Activated T-cell treated with anti-CD3 and anti-CD28 coated beads for 1 hour (primary cell): ENCODE measurements at places on chromosomes 2 and 18.

DNA sequence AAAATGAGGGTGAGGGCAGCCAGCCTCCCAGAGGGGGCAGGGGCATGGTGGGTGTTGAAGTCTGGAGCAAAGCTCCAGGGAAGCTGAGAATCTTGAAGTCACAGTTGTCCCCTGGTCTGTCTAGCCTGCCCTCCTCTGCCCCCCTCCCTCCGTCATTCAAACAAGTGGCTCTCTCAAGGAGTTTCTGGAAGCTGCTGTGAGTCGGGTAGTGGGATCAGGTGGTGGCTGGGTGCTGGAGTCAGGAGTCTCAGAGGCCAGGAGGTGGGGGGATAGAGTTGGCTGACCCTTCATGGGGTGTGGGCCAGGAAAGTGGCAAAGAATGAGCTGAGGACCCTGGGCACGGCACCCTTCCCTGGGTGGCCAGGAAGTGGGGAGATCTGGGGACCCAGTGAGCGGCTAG lies 495 bp upstream of the ASIC4 start:
- no peak for DNase-seq

- no peak for DNase-seq
These were observed 227.9 kb downstream of the PRKCE start for GRCh38 chr2:45879406-45879805.

- no peak for DNase-seq
These were observed 64.0 kb downstream of the LRRTM4 start for GRCh38 chr2:77458216-77458615.

DNA sequence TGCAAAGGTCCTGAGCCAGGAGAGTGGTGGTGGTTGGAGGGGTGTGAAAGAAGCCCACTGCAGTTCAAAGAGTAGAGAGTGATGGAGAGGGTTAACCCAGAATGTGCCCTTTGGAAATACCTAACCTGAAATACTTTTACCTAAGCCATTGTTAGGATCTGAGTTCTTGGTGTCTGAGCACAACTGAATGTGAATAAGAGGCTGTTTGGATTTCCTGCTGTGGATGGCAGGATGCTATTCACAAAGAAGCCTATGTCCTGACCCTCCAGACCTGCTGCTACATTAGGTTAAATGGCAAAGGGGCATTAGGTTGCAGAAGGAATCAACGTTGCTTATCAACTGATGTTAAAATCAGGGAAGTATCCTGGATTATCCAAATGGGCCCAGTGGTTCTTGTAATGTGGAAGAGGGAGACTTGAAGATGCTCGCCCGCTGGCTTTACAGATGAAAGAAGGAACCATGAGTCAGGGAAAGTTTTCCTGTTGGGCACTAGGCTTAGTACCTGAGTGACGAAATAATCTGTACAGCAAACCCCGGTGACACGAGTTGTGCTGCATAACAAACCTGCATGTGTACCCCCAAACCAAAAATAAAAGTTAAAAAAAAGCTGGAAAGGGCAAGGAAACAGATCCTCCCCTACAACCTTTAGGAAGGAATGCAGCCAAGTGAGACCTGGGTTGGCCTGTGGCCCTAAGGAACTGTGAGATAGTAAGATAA lies 27.2 kb downstream of the ITGA6 start:
- no peak for DNase-seq

DNA sequence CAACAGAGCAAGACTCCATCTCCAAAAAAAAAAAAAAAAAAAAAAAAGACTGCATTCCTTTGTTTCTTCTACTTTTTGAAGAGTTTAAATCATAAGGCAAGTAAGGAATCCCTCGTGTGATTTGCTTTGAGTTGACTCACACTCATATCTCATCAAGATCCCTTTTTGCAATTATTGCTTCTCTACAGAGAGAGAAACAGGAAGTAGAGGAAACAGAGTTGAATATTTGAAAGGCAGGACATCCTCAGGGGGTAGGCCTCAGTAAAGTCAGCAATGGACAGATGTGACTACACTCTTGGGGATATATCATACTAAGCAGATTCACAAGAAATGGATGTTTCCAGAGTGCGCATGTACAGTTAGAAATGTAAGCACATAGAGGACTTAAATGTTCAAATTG lies 11.2 kb upstream of the EFR3B start:
- no peak for DNase-seq

- no peak for DNase-seq
These were observed 9.0 kb downstream of the DTNB start for GRCh38 chr2:25664183-25664964.

DNA sequence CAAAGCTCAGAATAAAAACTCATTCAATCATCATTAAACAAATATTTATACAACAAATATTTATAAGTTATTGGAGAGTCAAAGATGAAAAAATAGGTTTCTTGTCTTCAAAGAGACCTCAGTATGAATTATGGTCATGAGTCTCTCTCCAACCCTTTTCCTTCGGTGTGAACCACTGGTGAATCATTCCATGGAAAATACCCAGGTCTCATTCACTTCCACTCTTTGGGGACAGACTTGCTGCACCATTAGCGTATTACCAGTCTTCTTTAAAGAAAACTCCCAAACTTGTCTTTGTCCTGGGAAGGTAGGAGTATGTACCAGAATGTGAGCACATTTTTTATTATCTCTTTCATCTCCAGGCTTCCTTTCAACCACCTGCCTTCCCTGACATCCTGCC lies 257.4 kb upstream of the RBMS1 start:
- no peak for DNase-seq

GRCh38 chr2:201568217-201568820 lies 75.0 kb downstream of the TMEM237 start:
- no peak for DNase-seq

GRCh38 chr18:44601447-44601846 lies 79.2 kb upstream of the SETBP1 start:
- no peak for DNase-seq

GRCh38 chr18:35680139-35680551 lies 98.6 kb downstream of the GALNT1 start:
- DNase-seq, result no peak
